ENCODE measurements at places on chromosomes 1 and 21.

- no peak for DNase-seq
These were observed 25.8 kb downstream of the CD247 start for GRCh38 chr1:167492481-167492910.

GRCh38 chr1:226157761-226158316, 28.7 kb downstream of the ACBD3 start:
- no peak for DNase-seq

DNA sequence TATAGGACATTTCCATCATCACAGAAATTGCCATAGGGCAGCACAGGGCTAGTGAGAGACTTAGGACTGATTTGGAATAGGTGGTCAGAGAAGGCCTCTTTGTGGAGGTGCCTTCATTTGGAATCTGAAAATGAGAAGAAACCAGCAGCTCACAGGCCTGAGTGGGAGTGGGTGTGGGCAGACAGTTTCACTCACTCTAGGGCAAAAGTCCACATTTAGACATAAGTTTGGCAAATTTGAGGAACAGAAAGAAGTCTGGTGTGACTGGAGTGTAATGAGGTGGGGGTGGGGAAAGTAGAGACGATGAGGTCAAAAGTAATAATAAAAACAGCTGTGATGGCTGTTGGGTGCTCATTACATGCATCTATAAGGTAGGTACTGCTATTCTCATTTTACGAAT, 22.4 kb upstream of the BCAR3 start:
- DNase-seq: no peak

GRCh38 chr1:233121947-233122559, 171.6 kb downstream of the NTPCR start:
- DNase-seq: no peak

DNA sequence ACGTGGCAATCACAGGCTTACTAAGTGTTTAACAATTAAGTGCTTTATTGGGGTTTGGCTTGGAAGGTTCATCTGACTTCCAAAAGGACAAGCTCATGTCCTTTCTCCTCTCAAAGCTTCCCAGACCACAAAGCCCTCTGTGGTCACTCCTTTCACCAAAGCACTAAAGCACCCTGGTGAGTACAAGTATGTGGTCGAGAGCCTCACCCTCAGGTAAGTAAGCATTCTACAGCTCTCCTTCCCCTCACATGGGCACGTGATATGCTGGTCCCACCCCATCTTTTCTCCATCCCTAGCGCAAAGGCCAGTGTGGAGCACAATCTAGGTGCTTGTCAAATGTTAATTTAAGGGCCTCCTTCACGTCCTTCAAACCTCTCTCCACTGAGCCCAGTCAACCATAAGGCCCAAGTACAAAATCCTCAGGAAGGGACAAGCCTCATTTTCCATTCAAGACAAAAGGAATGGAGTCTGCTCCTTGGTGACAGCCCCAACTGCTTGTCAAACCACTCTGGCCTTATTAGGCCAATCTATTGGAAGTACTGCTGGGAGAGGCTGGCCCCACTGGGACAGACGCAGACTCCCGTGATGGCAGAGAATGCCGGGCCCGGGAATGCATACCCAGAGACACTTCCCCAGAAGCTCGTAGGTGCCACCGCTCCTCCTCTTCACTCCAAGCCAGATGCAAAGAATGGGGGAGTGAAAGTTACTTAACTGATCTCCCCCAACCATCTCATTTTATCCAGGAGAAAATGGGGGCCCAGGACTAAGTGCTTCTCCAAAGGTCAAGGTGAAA, 7.8 kb downstream of the STMN1 start:
- DNase-seq: no peak

GRCh38 chr1:228810878-228811711, 75.8 kb downstream of the RHOU start:
- DNase-seq: no peak

DNA sequence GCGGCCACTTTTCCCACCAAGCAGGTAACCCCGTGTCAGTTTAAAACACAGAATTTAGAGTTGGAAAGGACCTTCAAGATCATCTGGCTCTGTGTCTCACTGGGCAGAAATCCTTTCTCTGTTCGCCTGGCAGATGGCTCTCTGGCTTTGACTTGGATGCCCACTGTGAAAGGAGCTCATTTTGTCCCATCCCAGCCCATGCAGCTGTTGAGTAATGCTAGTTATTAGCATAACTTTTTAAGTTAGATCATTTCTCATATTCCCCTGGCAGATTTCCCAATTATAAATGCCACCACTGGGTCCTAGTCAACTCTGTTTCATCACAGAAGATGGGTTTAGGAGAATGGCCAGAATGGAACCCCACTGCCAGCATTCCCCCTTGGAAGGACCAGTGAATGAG, 55.9 kb downstream of the SLC35F3 start:
- no peak for DNase-seq

- DNase-seq: no peak
These were observed 134.0 kb downstream of the LRIG2 start for GRCh38 chr1:113207019-113207418.

GRCh38 chr1:22228505-22228911, 85.6 kb upstream of the WNT4 start:
- DNase-seq: no peak

DNA sequence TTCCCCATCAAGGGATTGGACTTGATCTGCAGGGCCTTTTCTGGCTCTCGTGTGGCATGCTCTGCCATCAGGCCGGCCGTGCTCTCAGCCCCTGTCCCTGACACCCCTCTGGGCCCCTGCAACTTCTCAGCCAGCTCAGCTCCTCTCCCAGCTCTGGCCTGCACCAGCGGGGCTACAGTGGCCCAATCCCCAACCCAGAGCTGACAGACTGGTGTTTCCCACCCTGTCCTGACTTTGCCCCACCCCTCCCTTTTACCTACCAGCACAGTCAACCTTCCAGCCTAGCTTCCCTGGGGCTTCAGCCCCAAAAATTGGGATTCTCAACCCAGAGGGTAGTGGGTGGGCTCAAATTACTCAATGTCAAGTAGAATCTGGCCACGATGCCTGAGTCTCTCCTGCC, 149.3 kb downstream of the SYF2 start:
- DNase-seq: no peak

Measured in NCI-H1694 treated with DMSO at 0.1 percent for 48 hours (cell line).